ENCODE measurements at places on chromosomes 3 and 15.

DNA sequence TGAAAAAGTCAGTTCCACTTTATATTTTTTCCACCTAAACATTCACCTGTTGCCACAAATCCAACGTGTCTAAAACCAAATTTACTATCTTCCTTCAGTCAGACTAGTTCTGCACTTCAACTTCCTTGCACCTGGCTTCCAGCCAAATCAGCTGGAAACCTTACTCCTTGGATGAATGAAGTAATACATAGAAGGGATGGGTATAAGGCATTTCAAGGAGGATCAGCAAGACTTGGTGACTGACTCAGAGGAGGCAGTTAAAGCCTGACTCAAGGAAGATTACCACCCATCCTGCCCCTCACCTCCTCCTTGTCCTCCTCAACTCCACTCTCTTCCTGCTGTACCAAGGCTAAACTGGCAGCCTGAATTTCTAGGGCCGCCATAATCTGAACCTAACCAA is 37.1 kb downstream of the QTRT2 start:
- no peak for DNase-seq

DNA sequence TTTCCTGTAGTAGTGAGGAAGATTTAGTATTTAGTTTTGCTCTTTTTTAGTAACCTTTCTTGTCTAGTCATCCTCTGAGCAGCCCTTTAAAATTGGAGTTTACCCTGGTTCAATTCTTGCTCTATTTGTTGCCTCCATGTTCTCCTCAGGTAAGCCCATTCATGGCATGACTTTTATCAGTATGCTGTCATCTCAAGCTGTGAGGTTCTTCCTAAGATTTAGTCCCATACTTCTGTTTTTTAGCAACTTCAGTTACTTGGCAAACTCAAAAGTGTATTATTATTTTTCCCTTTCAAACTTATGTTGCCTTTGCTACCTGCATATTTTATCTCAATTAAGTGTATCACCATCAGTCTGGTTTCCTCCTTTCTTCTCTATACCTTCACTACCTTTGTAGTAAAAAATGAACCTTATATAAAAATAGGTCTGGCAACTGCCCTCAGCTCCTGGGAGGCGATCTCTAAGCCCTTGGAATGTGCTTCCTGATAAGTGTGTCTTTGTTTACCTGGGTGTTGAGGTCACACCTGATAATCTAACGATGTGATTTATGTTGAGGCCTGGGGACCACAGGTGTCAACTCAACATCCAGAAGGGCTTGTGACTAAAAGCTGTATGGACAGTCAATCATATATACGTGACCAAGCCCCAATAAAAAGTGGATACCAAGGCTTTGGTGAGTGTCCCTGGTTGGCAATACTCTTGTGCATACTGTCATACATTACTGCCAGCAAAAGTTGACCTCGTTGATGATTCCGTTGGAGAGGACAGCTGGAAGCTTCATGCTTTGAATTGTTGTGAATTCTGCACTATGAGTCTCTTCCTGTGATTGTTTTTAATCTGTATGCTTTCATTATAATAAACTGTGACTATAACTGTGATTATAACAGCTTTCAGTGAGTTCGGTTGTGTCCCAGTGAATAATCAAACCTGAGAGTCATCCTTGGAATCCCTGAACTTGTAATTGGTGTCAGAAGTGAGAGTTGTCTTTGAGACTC is 3.9 kb downstream of the NSUN3 start:
- DNase-seq = no peak

- DNase-seq = no peak
Observed at GRCh38 chr3:18044971-18045880, 302.8 kb upstream of the TBC1D5 start.

GRCh38 chr3:127183931-127184869 is 8.7 kb upstream of the PRR23E start:
- no peak for DNase-seq

- DNase-seq = no peak
Observed at GRCh38 chr3:65039754-65040210, 352.0 kb upstream of the ADAMTS9 start.

GRCh38 chr3:33063651-33064051 is 33.3 kb downstream of the GLB1 start:
- no peak for DNase-seq

DNA sequence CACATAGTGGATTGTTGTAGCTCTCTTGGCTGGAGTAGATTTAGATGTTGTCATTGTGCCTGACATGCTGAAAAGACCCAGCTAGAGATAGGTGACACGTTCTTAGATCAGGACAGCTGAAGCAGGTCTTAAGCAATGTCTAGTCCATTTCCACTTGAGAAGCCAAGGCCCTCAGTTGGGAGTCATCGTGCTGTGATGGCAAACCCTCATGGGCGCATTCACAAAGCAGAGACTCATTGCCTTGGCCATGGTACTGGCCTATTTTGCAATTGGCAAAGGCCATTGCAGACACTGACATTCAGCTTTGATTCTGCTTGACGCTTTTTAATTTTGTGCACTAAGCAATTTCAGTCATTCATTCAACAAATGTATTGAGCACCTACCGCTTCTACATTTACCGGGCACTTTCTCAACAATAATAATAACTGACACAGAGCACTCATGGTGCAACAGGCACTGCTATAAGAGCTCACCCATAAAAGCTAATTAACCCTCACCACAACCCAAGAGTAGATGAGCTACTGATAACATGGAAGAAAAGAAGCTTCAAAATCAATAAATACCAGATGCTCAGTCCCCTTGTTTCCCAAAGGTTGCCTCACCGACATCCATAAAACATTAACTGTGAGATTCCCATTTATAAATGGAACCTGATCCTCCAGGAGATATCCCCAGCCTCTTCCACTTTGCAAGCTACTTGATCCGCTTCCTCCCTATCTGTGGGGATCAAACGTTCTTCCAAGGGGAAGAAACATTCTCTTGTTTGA is 200.1 kb downstream of the TLE3 start:
- DNase-seq = no peak

GRCh38 chr15:58459560-58459959 is 27.8 kb downstream of the LIPC start:
- DNase-seq = no peak

All from central memory CD4-positive, alpha-beta T cell (primary cell).